ENCODE measurements at places on chromosomes 13 and 19. TPM values are rescaled to one million over a fixed set of nuclear protein-coding genes. Genes with fewer than 3 reads are reported as not detected.

Gene EML2
- total RNA-seq = 30.6 TPM

Gene LENG9
- 1.1 TPM for total RNA-seq

Gene PSENEN
- 40.7 TPM for total RNA-seq

Gene C19orf85
- total RNA-seq = not detected
